ENCODE measurements at places on chromosomes 3 and 15. TPM values are rescaled to one million over a fixed set of nuclear protein-coding genes. Genes with fewer than 3 reads are reported as not detected.

The CYP11A1 gene
- total RNA-seq: not detected

The KPNA4 gene
- 43.1 TPM for total RNA-seq

The BUB1B gene
- 10.1 TPM for total RNA-seq

The SHC4 gene
- 0.54 TPM for total RNA-seq

The UBL7 gene
- 23.1 TPM for total RNA-seq

The TEX55 gene
- not detected for total RNA-seq

The DOCK3 gene
- total RNA-seq: under 0.01 TPM

The PGBD4 gene
- 0.90 TPM for total RNA-seq

Measured in endothelial cell of coronary artery (primary cell).